ENCODE measurements at places on chromosomes 7 and 10.

DNA sequence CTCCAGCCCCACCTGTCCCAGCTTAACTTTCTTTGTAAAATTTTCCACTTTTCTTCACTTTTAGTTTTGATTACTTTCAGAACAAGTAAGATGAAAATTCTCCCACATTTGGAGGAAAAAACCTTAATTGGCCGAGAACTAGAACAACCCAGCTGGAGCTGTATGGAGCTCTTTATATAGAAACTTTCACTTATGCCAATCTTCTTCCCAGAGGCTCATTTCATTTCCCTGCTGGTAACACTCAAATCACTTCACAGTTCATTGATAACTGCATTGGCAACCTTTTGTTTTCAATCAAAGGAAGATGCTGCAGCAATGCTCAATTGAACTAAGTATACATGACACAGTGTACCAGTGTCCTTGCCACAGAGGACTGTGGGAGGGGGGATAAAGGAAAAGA lies 176.2 kb upstream of the NOBOX start:
- no peak for DNase-seq

DNA sequence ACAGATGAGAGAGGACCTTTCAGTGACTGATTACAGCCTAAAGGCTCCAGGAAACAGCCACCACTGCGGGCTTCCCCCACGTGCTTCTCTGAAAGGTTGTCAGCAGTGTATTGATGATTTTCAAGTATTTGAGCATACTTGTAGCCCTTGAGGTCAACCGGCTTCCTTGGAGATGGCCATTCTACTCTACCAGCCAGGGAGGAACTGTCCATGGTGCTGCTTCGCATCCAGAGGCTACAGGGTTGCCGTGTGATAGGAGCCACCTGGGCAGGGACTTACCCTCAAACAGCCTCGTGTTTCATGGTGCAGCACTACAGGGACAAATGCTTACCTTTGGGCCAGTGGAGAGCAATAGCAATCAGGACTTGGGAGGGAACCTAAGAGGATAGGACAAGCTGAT lies 179.5 kb downstream of the DPP6 start:
- DNase-seq = no peak

DNA sequence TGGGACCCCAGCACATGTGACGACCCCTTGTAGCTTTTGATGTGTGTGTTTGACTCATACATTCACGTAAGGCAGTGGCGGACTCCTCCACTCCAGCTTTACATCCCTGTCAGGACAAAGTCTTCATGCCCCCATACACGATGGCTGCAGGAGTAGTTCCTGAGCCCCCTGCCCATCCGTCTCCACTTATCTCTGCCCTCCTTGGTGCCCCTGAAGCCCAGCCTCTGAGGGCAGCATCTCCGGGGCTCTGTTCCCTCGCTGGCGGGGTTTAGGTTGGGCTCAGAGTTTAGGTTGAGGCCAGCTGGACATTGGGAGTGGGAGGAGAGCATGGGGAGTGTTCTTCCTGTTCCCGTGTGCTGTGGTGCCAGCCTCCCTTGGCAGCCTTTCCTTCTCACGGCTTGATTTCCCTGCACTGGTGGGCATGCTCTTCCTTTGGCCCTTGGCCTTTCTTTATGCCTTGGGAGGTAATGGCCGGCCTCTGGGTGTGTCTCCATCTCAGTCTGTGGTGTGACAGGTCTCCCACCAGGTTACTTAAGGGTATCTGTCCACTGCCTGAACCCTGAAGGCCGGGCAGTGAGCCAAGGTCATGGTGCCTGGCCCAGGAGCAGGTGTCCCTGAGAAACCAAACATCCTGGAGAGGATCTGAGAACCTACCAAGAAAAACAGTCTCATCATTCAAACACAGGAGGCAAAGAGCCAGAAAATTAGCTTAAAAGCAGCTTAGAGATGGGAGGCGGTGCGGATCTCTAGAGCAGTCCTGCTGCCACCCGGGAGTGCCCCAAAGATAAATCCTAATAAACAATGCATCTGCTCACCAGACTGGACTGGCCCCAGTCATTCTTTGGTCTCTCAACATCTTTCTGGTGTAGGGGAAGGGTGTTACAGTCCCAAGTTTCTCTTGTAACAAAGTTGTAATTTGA lies 85.5 kb downstream of the GLRX3 start:
- no peak for DNase-seq

DNA sequence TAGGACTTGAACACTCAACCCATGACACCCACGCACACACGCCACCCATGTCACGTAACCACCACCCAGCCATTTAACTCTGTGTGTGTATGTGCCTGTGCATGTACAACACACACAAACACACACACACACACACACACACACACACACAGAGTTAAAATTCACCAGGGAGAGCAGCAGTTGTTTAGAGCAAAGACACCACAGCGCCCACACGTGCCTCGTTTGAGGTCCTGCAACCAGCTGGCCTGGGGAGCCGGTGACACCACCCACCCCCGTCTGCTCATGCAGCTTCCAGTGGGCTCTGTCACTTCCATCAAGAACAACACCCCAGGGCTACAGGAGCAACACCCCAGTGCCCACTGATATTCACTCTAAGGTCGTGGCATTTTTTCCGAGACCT lies 97.4 kb downstream of the ELFN1 start:
- DNase-seq = no peak

- DNase-seq = no peak
Observed at GRCh38 chr7:35258125-35258867, 4.4 kb upstream of the TBX20 start.

GRCh38 chr10:96636551-96636950 lies 49.7 kb upstream of the TM9SF3 start:
- DNase-seq = no peak

DNA sequence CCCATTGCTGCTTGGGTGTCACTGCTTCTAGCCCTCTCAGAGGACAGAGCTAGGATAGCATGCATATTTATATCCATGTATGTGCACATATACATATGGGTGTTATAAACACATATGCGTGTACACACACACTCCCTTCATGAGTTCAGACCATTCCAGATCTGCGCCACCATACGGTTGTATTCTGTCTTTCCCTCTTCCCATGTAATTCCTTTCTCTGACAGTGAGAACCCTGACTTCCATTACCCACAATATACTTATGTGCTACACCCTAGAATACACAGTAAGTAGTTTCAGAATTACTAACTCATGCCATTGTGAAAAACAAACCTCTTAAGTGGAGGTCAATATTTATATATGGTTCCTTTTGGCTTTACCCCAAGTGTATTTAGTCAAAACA lies 116.6 kb upstream of the SAMD8 start:
- no peak for DNase-seq

- DNase-seq = no peak
Observed at GRCh38 chr7:134191876-134192275, 64.7 kb downstream of the LRGUK start.

GRCh38 chr10:88379575-88379974 lies 203.5 kb downstream of the RNLS start:
- peak; percentile 24 for DNase-seq

GRCh38 chr10:87702260-87702972 lies 42.7 kb downstream of the PAPSS2 start:
- DNase-seq = no peak

DNA sequence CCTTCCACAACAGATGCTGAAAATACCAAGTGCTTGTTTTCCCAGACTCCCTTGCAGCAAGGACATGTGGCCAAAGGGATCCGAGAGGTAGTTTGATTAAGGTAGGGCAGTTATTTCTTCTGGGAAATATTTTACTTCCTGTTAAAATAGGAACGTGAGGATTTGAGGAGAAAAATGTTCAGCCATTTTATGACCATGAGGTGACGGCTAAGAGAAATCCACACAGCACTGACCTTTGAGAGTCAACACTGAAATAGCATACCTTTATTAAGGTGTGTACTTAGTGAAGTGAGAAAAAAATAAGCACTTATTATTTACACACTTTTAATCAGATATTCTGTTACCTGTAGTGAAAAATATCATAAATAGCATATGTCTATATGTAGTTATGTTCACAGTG lies 133.9 kb downstream of the PPP1R3A start:
- DNase-seq = no peak

DNA sequence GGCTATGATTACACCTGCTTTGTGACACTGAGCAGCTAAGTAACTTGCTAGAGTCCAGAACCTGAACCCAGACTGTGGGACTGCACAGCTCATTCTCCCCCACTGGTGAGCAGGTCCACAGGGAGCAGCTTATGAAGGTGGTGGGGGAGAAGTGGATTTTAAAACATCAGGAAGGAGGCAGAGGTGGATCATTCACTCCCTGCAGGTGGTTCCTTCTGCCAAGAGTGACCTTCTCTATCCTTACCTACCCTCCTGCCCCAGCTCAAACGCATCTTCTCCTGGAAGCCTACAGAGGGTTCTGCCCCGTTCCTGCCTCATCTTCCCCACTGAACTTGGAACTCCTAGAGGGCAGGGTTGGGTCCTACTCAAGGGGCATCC lies 539 bp upstream of the FAM241B start:
- no peak for DNase-seq

- DNase-seq = no peak
Observed at GRCh38 chr7:39069031-39069430, 91.3 kb downstream of the POU6F2 start.

GRCh38 chr7:32935558-32935957 lies 21.7 kb upstream of the FKBP9 start:
- DNase-seq = no peak

- no peak for DNase-seq
Observed at GRCh38 chr10:80170026-80170425, 35.3 kb downstream of the ANXA11 start.
